Activated CD8-positive, alpha-beta memory T cell treated with anti-CD3 and anti-CD28 coated beads for 4 hours (primary cell): ENCODE measurements at places on chromosomes 5 and 9.

DNA sequence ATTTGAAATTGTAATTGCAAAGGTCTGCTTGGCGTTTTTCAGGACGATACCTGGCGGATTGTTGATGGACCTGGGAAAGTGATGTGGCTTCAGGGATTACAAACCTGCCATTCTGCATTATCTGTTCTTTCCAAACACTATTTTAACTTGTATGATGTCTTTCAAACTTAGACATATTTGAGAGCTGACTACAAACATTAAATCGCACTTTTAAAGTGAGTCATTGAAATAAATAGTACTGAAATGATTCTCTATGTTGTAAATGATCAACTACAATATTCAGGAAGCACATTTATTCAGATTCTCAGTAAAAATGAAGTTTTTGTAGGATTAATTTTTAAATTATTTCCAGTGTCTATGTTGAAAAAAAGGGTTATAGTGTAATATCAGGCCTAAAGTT, 32.3 kb upstream of the TMEM171 start:
- DNase-seq: no peak

- no peak for DNase-seq
Observed at GRCh38 chr9:122883125-122883524, 22.0 kb downstream of the RC3H2 start.

DNA sequence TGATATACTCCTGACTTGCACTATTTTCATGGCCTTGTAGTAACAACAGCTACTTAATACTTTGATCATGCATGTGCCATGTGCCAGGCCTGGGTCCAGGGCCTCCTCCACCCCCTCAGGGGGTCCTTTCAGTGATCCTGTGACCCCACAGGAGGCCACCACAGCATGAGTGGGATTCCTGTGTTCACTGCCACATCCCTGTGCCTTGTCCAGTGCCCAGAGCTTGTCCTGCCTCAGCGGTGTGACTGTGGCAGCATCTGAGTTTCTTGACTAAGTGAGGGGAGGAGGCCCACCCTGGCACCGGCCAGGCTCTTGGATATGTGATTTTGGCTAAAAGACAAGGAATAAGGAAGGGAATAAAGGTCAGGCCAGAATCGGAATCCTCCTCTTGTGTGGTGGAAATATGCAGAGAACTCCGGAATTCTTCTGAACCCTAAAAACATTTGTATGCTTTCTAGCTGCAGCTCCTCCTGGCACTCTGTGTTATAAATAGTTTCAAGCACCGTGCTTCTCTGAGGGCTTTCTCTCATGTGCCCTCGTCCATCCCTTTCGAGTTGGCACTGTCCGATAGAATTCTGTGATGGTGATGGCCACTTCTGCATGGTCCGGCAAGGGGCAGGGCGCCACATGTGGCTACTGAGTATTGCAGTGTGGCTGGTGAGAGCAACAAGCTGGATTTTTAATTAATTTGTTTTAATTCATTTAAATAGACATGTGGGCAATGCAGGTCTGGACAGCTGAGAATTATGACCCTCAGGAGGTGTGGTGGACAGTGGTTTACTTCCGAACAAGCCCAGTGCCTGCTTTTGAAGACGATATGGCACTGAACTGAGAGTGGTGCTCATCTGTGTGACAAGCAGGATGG, 31.8 kb downstream of the TENT4A start:
- no peak for DNase-seq

GRCh38 chr9:98099898-98100297, 19.1 kb downstream of the TRIM14 start:
- no peak for DNase-seq

GRCh38 chr5:179919487-179920060, 11.9 kb upstream of the TBC1D9B start:
- no peak for DNase-seq

GRCh38 chr5:36478646-36479317, 127.6 kb upstream of the SLC1A3 start:
- DNase-seq: no peak

DNA sequence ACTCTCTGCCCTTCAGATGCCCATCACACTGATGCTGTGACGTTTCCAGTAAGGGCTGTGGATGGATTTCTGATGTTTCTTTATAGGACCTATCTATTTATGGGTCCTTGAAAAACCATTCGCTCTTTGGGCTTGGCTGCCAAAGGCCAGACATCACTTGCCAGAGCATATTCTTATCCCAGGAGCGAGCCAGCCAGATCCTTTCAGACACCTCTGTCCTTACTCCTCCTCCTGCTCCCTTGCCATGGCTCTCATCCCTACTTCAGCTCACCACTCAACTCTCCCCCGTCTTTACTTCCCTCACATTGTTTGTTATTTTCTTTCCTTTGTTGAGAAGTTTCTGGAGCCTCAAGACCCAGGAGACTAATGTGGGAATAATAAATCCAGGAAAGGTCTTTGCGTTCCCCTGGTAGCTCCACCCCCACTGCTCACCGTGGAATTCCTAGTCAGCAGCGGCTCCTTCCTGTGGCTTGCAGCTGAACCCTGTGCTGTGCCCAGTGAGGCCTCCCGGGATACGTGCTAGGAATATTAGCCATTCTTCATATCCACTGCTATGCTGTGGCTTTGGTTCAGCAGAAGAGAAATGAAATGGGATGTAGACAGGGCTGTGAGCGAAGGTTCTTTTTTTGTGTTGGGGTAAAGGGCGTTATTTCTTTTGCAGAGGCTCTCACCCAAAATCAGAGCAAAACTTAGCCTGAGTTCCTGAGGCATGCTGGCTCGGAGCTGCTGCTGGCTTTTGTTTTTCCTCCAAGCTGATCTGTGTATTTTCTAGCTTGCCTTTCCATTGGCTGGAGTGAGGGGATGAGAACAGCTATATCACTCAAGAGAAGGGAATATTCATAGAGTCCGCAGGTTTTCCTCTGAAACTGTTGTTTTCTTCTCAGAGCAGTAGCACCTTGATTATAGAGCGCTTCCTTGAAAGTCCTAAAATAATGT, 171.1 kb downstream of the SAXO1 start:
- no peak for DNase-seq

- no peak for DNase-seq
Observed at GRCh38 chr9:94298949-94299599, 29.4 kb downstream of the NUTM2F start.
